ENCODE measurements at places on chromosomes 3 and 15.

- DNase-seq, result no peak
Measured at GRCh38 chr3:141646760-141647561, 91.1 kb upstream of the RNF7 start.

GRCh38 chr15:29934251-29934650, 112.0 kb upstream of the TJP1 start:
- DNase-seq, result no peak

DNA sequence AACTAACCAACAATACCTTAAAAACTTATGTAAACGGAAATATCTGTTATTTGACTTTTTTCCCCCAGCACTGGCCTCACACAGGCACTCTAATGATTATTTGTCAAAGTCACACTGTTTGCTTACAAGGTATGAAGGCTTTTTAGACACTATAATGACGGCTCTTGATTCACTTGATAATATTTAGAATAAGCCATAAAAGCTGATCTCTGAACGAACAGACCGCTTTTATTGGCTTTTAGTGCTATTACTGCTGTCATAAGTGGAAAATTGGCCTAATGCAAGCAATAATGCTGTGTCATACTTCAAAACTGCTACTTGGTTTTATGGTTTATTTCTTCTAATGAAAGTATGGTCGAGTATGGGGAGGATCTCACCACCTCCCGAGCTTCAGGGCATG, 35.1 kb downstream of the MDFIC2 start:
- no peak for DNase-seq

GRCh38 chr3:188617988-188618701, 464.2 kb downstream of the LPP start:
- DNase-seq, result no peak

GRCh38 chr3:112137781-112138180, 4.7 kb upstream of the GCSAM start:
- no peak for DNase-seq

- no peak for DNase-seq
Measured at GRCh38 chr15:68739390-68740080, 81.2 kb downstream of the ANP32A start.

DNA sequence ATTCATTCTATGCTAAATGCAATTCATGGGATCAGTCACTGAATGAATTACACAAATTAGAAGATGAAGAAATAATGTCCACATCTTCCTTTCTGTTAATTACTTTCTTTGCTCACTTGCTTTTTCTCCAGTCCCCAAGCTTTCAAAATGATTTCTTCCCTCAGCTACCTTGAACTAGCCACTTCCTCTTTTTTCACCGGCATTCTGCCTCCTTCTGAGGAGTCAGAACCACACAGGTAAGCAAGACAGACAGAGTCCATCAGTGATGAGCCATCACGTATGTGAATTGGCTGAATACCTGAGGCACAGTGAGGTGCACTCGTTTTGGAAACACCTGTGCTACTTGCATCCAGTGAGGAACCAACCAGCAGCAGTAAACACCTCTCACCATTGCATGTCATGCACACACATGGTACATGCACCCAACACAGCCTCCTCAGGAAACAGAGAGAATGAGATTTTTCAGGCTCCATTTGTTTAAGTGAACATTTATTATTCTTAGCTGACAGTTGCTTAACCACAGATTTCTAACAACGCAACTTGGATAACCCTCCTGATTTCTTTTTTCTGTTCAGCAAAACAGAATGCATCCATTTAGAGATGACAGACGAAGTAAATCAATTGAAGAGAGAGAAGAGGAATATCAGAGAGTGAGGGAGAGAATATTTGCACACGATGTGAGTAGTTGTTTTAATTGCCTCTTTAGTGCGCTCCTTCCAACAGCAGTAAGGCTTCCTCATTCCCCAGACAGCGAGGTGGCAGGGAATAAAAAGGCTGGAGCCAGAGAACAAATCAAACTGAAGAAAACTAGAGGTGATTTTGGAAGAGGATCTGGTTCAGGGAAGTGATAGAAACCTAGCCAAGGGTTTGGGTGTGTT, 69.3 kb downstream of the ARPP21 start:
- DNase-seq, result no peak
